T follicular helper cell (primary cell): ENCODE measurements at places on chromosomes 7 and 10.

DNA sequence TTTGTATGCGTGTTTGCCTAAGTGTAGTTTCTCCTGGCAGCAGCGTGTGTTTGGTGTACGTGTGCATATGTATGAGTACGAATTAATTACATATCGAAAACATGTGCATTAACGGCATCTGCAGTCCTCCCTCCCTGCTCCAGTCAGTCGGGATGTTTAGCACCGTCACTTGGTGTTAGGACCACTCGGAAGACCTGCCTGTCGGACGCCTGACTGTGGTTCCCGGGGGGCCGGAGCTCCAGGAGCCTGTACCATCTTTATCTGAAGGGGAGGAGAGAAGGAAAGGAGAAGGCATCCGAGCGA lies 1.1 kb upstream of the CNTNAP2 start:
- no peak for DNase-seq

- DNase-seq, result no peak
Measured at GRCh38 chr7:23967949-23968599, 258.1 kb downstream of the STK31 start.

DNA sequence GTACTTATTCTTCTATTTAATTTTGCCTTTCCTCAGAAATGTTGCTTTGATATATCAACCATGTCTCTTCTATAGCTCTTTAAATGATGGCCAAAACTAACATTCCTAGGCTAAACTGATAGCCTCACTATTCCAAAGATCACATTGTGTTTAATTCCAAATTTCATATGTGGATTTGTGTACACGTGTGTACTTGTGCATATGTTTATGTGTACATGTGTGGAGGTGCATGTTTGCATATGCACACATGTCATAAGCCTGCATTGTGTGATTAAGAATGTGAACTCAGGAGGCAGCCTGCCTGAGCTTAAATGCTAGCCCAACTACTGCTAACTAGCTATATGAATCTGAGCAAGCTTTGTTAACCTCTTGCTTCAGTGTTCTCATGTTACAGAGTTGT lies 426.5 kb downstream of the GFRA1 start:
- DNase-seq, result no peak

DNA sequence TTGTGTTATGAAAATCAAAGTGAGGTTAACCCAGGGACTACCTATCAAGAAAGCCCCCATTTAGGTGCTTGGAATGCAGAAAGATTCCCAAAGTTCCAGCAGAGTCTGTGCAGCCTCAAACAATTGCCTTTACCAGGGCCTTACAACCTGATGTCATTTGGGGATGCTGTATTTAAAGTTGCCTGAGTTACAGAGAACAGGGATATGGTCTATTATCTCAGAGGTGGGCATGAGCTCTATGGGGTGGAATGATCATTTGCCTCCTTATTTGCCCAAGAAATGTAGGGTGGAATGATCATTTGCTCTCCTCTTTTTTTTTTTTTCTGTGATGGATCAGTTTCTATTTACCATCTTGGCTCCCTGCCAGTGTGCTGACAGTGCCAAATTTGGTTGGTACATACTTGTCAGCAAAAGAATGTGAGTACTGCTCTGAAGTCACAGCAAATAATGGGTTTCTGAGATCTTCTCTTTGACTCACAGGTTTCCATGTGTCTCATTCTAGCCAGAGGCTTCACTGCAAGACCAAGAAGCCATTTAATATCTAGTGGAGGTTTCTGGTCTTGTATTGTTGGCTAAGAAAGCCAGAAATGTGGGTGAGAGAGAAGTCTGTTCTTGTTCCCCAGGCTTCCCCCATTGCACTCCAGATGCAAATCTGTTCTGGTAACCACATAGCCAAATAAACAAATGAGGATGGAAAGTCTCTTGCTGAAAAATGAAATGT lies 45.5 kb upstream of the ZNRF2 start:
- DNase-seq, result no peak

DNA sequence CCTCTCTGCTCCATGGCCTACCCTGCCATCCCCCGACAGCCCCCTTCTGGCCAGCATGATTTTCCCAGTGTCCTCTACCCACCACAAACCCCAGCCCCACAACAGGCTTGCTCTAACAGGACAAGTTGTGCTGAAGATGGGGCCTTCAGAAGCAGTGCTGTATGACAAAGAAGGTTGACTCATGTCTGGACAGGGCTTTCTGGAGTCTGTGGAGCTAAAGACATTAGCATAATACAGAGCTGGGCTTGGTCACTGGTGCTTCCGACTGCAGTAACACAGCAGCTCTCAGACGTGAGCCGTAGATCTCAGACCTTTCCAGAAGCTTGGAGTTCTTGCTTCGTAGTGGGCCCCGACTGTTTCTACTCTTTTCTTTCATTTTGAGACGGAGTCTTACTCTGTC lies 100.5 kb downstream of the GTF2IRD1 start:
- DNase-seq, result no peak

DNA sequence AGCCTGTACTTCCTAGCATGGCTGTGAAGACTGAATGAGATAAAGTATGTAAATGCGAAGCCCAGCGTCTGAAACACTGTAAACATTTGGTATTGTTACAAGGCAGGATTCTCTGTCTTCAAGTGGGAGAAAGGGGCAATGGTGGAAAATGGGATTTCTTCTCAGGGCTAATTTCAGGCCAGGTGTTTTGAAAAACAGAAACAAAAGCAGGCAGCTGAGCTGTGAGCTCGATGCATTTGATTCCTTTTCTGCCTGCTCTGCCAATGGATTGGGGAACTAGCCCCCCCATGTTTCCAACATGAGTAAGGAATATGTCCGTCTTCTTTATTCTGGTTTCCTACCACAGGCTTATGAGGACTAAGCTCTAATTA lies 732.1 kb upstream of the AUTS2 start:
- no peak for DNase-seq

DNA sequence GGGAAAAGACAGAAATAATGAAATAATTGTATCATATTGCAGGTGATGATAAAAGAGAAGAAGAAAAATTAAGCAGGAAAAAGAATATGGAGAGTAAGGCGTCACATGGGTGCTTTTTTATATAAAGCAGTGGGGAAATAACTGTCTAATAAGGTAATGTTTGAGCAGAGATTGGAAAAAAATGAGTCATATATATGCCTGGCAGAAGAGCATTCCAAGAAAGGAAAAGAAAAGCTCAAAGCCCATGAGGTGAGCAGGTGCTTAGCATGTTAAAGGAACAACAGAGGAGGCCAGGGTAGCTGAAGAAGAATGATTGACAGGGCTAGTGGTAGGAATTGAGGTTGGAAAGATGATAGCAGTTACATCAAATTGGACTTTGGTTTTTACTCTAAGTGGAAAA lies 739.5 kb downstream of the SORCS1 start:
- no peak for DNase-seq

GRCh38 chr10:2906974-2907373 lies 160.4 kb upstream of the PFKP start:
- no peak for DNase-seq

GRCh38 chr7:40283391-40283790 lies 148.6 kb downstream of the SUGCT start:
- DNase-seq, result no peak

DNA sequence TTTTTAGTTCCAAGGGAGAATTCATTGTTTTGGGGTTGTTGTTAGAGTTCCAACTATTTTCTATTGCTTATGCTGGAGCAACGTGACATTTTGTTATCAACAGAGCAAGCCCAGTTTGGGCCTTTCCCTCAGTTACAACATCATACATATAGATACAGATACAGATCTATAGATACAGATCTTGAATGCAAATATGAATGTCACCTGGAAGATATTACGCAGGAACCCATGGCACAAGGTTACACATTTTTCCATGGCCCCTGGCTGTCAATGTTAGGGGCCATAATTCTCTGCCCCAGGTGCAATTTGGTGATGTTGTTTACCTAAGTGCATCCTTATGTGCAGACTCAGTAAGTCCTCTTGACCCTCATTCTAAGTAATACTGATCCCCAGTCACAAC lies 3.6 kb upstream of the PODXL start:
- DNase-seq, result no peak

GRCh38 chr7:95501261-95501832 lies 15.6 kb downstream of the ASB4 start:
- no peak for DNase-seq

DNA sequence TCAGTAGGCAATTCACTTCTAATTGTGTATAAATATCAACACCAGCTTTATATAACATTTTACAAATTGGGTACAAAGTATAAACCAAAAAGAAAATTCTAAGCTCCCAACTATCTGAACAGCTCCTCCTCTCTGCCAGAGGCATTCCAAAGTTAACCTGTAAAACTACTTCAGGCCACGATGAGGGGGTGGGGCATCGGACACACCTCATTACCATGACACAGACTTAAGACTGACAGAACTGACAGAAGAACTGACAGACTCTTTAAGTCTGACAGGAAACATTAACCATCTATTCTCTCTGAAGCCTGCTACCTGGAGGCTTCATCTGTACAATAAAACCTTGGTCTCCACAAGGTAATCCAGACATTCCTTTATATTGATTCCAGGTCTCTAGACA lies 12.3 kb downstream of the ESYT2 start:
- DNase-seq, result no peak

DNA sequence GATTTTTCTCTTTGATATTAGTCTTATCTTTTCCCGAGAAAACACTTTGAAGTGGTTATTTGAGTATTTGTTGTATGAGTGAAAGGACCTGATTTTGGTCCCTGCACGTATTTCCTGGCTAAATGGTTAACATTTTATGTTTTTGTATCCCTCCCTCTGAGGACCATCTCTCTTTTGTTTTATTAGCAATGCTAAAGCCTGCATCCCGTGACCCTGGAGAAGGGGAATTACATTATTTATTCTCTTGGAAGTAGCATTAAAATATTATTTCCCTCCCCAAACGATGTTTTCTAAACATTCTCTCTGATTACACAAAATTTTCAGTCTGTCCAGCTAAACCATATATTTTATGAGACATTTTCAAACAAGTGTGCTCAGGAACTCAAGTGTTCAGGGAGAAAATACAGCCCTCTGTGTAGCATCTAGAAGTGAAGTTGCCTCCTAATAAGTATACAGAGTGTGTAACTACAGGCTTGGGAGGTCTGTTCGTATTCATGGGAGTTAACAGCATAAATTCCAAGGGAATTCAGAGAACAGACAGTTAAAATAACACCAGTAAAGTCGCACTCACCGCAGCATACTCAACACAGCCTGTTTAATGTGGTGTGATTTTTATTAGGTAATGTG lies 163.8 kb upstream of the NPVF start:
- DNase-seq, result no peak

GRCh38 chr10:48990226-48990625 lies 50.6 kb upstream of the LRRC18 start:
- DNase-seq, result no peak

DNA sequence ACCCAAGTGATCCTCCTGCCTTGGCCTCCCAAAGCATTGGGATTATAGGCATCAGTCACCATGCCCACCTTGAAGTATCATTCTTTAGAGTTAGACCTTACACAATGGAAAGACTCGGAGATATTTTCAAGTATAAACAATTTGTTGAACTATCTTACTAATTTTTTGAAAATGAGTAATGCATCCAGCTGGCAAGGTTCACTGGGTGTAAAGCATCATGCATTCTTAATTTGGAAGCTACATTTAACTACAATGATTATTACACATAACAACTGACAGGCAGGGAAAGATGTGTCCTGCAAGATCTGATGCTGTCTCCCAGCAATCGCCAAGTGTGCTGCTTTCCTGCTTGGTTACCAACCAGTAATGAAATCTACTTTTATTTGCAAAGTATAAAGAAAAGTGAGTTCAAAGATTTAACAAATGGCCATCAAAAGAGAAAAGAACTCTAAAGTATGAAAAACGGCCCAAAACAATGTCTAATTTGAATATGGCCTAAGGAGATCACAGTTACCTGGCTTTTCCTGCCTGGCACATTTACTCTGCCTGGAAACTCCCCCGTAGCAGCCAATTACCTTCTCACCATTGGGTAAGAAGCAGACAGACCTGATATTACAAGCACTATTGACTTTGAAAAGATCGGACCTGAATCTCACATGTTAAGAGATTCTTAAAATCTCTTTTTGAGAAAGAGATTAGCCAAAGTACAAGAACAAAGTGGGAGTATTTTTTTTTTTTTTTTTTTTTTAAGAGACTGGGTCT lies 59.3 kb upstream of the NMT2 start:
- no peak for DNase-seq

DNA sequence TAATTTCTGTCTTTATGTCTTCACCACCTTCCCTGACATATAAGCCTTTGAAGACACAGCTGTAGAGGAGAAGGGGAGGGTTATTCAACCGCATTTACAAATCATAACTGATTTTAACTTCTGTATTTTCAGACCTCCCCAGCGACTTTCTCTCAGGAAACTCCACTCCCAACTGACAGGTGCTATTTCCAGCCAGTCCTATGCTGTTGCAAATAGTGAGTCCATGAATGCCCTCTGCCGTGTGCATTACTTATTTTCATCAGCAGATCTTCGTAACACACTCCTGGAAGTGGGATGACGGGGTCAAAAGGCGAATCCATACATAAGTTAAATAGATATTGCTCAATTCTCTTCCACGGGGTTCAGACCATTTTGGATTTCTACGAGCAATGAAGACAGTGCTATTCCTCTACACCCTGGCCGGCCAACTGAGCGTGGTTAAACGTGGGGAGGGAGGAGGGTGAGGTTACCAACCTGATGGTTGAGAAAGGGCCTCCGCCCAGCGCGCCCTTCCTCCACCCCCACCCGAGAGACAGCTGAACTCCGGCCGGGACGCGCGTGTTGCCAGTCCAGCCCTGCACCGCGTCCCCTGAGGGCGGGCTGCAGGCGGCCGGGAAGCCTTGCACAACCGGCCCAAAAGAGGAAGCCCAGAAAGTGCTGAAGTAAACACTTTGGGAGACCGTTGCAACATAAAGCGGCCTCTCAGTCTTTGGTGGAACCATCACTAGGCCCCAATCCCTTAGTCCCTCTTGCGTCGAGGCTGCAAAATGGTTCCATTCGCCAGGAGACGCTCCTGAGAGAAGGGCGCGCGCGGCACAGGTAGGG lies at the start of gene APBB1IP:
Gene APBB1IP (plus strand): TSS at position 705 of the 825 bp plus-strand sequence. CDS start 53,986 bp downstream, outside the sequence.
- DNase-seq, result peak; percentile 15

DNA sequence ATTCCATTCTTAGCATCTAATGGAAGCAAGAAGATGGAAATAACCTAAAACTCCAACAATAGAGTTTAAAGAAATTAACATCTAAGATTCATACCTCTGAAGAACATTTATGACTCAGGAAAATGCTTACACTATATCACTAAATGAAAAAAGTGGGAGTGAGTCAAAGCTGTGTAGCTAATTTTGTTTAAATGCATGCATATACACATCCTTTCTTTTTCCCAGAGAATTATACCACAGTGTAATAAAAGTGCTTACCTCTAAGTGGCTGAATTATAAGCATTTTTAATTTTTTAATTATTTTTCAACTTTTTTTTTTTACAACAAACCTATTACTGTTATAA lies 44.3 kb downstream of the CCDC71L start:
- DNase-seq, result no peak

GRCh38 chr10:118522791-118523498 lies 72.5 kb downstream of the PRLHR start:
- no peak for DNase-seq

GRCh38 chr7:157832866-157833607 lies 496.2 kb downstream of the DNAJB6 start:
- no peak for DNase-seq

GRCh38 chr10:90784771-90785170 lies 73.1 kb downstream of the HTR7 start:
- DNase-seq, result no peak
